ENCODE measurements at places on chromosomes 7 and 10.

- H3K27me3 ChIP-seq, result no peaks in the 10 kb centered on the region
- no peak overlapping the region for H3K27ac ChIP-seq
- no peaks in the 10 kb centered on the region for H3K4me1 ChIP-seq
- DNase-seq, result no peak
Observed at GRCh38 chr10:62904281-62904875, 88.2 kb upstream of the EGR2 start.

DNA sequence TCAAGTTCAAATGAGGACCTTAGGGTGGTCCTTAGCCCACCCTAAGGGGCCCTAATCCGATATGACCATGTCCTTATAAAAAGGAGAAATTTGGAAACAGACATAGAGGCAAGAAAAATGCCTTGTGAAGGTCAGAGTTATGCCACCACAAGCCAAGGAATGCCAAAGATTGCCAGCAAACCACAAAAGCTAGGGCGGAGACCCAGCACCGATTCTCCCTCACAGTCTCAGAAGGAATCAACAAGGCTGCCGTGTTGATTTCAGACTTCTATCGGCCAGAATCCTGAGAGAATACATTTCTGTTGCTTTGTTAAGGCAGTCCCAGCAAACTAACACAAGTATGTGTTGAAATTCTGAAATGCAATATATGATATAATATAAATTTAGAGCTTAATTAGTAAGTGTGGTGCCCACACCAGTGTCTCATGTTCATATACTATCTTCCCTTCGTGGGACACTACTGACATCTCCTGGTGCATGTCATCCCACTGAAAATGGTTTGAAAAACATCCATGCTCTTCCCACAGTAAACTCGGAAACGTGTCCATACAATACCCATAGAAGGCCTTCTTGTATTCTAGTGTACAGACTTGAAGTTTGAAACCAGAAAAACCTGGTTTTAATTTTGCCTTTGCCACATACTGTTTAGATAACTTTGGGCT, 349.0 kb downstream of the TNS3 start:
- H3K4me1 ChIP-seq, result peaks cover 2% of the 10 kb centered on the region
- no peaks in the 10 kb centered on the region for H3K36me3 ChIP-seq
- DNase-seq, result no peak
- H3K27me3 ChIP-seq, result no peaks in the 10 kb centered on the region
- no peak overlapping the region for H3K27ac ChIP-seq

DNA sequence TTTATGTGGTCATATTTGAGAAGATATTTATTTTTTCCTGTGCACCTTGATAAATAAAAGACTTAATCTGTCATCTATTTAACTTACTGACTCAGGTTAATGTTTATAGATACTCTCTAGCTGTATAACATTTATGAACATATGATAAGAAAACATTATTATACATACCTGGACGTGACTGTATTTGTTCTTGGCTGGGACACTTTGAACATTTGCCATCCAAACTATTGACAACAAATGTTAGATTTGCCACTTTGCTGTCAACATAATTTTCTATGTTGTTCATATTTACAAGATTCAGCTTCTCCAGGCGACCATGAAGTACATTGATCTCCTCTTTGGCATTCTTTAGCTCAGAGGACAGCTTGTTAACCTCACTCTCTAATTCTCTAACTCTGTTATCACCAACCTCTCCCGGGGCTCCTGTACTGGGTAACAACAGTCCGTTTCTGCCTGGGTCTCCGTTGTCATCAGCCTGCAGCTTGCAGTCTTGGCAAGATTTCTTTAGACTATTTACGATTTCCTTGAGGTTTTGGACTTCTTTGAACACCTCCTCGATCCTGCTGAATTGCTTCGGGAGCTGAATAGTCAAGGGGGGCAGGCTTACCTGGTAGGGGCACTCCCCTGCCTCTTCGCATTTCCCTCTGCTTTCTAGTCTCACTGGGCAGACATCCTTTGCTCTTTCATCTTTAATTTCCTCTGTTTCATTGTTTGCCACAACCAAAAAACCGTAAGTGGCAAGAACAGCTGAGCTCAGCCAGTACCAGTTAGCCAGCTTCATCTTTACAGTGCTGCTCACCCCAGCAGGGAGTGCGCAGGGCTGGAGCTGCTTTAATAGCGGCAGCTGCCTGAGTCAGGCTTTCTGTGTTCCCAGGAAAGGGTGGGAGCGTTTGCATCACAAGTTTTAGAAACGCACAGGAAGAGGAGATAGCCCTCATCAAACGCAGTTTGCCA, at the start of gene FGL2:
TSS of gene FGL2 (minus strand) at position 807 of the 954 bp plus-strand sequence. CDS start at position 781, 26 bp downstream.
- peak within 1 kb of the TSS; percentile 73 for H3K27ac ChIP-seq
- peaks cover 32% of the 10 kb centered on the region for H3K4me1 ChIP-seq
- no peaks in the 10 kb centered on the region for H3K36me3 ChIP-seq
- H3K4me3 ChIP-seq, result peak within 1 kb of the TSS; percentile 91
- H3K27me3 ChIP-seq, result no peaks in the 10 kb centered on the region
- peak; percentile 34 for DNase-seq

- H3K27me3 ChIP-seq, result no peaks in the 10 kb centered on the region
- no peak overlapping the region for H3K27ac ChIP-seq
- no peaks in the 10 kb centered on the region for H3K36me3 ChIP-seq
- H3K4me1 ChIP-seq, result no peaks in the 10 kb centered on the region
- H3K4me3 ChIP-seq, result no peak overlapping the region
Observed at GRCh38 chr10:111506266-111507034, 429.6 kb downstream of the ADRA2A start.

- peaks cover 5% of the 10 kb centered on the region for H3K36me3 ChIP-seq
- H3K27ac ChIP-seq, result no peak overlapping the region
- H3K4me3 ChIP-seq, result no peak overlapping the region
- H3K27me3 ChIP-seq, result no peaks in the 10 kb centered on the region
- no peak for DNase-seq
Observed at GRCh38 chr7:38831259-38831996, 77.6 kb downstream of the VPS41 start.

GRCh38 chr10:99444383-99445045, 14.1 kb upstream of the GOT1 start:
- H3K27me3 ChIP-seq, result no peaks in the 10 kb centered on the region
- H3K4me3 ChIP-seq, result no peak overlapping the region
- no peaks in the 10 kb centered on the region for H3K4me1 ChIP-seq
- DNase-seq, result no peak
- H3K36me3 ChIP-seq, result no peaks in the 10 kb centered on the region
- H3K27ac ChIP-seq, result no peak overlapping the region

DNA sequence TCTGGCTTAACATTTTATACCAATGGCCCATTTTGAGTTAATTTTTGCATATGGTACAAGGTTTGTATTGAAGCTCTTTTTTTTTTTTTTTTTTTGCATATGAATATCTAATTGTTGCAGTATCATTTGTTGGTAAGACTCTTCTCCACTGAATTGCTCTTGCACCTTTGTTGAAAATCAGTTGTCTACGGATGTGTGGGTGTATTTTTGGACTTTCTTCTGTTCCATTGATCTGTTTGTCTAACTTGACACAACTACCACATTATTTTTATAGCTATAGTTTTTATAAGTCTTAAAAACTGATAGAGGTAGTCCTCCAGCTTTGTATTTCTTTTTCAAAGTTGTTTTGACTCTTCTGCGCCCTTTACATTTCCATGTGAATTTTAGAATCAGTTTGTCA, 53.9 kb downstream of the AHCYL2 start:
- peaks cover 4% of the 10 kb centered on the region for H3K36me3 ChIP-seq
- no peak overlapping the region for H3K27ac ChIP-seq
- no peak for DNase-seq

- no peak for DNase-seq
- H3K27ac ChIP-seq, result no peak overlapping the region
- H3K4me3 ChIP-seq, result no peak overlapping the region
- no peaks in the 10 kb centered on the region for H3K36me3 ChIP-seq
Observed at GRCh38 chr7:4010923-4011656, 671.0 kb upstream of the FOXK1 start.

- H3K27me3 ChIP-seq, result peaks cover 41% of the 10 kb centered on the region
- no peak overlapping the region for H3K27ac ChIP-seq
- peaks cover 3% of the 10 kb centered on the region for H3K36me3 ChIP-seq
- H3K4me1 ChIP-seq, result peaks cover 36% of the 10 kb centered on the region
Observed at GRCh38 chr7:27101957-27102580, 414 bp downstream of the HOXA2 start.

- no peak for DNase-seq
- no peak overlapping the region for H3K27ac ChIP-seq
- H3K4me1 ChIP-seq, result no peaks in the 10 kb centered on the region
- H3K36me3 ChIP-seq, result no peaks in the 10 kb centered on the region
Observed at GRCh38 chr10:116792817-116793216, 50.5 kb upstream of the HSPA12A start.

DNA sequence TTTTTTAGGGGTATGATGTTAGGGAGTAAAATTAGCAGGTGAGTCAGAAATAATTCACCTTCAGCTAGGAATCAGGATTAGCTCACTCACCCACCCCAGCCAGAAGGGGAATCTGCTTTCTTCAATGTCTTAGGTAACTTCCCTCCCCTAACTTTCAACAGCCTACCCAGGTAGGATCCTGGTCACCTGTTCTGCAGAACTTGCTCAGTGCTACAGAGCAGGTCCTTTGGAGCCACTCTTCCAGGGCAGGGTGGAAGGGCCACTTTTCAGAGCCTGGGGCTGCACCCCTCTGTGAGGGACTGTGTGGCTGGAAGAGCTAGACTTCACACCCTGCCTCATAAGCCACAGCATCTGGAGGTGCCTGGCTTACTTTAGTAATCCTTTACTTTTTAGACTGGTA, 58.1 kb downstream of the SHH start:
- no peak for DNase-seq
- H3K36me3 ChIP-seq, result peaks cover 6% of the 10 kb centered on the region
- no peak overlapping the region for H3K27ac ChIP-seq

- H3K27me3 ChIP-seq, result no peaks in the 10 kb centered on the region
- no peak for DNase-seq
- no peak overlapping the region for H3K27ac ChIP-seq
- no peak overlapping the region for H3K4me3 ChIP-seq
- no peaks in the 10 kb centered on the region for H3K36me3 ChIP-seq
- H3K4me1 ChIP-seq, result no peaks in the 10 kb centered on the region
Observed at GRCh38 chr7:24555184-24555583, 18.1 kb upstream of the PALS2 start.

DNA sequence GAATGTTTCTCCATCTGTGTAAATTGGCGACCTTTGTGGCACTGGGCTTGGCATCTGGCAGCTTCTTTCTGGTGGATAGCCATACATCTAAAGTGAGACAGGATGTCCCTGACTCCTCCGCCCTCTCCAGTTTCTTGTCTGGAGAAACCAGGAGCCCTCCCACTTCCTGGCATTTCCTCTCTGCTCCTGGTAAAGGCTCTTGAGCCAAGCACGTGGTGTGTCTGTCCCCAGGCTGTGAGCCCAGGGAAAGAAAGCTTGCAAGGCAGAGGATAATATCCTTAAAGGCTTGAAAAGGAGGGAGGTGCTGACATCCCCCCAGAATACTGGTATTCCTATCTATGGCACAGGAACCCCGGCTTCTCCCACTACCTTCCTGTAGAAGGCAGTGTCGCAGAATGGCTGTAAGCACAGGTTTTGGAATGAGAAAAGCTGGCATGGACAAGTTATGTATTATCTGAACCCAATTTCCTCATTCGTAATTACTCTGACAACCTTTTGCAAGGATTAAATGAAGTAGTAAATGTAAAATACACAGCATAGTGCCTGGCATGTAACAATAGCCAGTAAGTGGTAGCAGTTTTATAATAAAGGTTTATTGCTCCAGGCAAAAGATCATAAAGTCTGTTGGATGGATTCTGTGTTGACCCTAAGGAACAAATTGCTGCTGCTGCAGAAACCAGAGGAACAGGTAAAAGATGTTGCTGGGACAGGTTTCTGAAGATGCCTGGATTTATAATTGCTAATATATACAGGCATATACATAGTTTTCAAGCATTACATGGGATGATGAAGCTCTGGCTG, 11.8 kb upstream of the ACSL5 start:
- H3K4me3 ChIP-seq, result no peak overlapping the region
- H3K36me3 ChIP-seq, result no peaks in the 10 kb centered on the region
- H3K27ac ChIP-seq, result no peak overlapping the region
- no peaks in the 10 kb centered on the region for H3K4me1 ChIP-seq
- DNase-seq, result no peak
- H3K27me3 ChIP-seq, result no peaks in the 10 kb centered on the region

DNA sequence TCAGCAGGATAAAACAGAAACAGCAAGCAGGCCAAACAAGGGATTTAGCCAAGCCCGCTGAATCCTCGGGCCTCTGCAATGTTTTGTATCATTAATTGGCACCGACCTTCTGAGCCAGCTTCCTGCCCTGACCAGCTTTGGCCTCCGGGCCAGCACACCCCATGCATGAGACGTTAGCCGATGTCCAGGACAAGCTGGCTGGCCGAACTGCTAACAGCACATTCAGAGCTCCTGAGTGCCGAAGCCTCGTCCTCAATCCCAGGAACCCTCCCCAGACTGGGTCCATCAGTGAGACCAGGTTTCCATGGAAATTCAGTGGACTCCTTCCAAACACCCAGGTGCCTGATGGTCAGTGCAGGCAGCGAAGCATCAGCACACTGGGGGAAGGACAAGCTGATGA, 134.3 kb upstream of the PFKP start:
- H3K4me1 ChIP-seq, result peaks cover 4% of the 10 kb centered on the region
- H3K27me3 ChIP-seq, result no peaks in the 10 kb centered on the region
- H3K36me3 ChIP-seq, result no peaks in the 10 kb centered on the region
- no peak overlapping the region for H3K4me3 ChIP-seq

DNA sequence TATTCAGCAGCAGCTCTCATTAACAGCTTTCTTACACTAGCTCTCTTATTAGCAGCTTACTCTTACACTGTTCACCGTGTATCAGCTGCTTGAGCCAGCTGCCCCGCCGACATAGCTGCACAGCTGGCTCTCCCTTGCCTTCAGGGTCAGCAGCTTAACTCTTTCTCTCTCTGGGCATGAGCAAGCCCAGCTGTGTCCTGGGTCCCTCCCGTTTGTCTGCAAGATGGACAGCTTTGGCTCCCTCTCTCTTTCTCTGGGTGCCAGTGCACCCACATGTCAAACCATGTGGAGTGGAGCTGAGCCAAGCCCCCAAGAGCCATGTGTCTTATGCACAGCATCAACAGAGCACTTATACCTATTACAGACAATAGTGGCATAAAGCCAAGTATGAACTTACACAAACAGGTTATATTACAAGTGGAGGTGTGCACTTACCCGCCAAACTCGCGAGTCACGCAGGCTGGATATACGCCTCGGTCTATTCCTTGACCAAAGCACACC, 35.7 kb upstream of the MTPAP start:
- no peaks in the 10 kb centered on the region for H3K4me1 ChIP-seq
- no peaks in the 10 kb centered on the region for H3K27me3 ChIP-seq

DNA sequence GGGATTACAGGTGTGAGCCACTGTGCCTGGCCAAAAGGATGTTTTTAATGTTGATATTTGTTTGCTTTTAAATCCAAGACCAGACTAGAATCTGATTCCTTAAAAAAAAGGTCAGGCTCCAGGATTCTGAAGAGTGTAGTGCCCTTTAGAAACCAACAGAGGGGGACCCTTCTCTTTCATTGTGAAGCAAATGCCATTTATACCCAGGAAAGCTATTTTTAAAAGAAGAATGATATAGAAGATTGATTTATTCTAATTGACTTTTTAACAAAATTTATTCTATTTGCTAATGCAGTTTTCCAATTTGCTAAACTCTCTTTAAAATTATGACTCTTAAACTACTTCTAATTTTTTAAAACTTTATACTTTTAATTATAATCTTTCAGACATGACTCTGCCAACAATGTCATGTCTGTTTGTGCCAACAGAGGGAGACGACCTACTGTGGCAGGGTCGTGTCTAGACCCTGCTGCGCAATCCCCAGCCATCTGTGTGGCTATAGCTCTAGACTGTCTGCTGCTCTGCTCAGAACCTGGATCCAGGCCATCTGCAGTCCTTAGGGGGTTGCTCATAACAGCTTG, 201.0 kb upstream of the IMMP2L start:
- no peaks in the 10 kb centered on the region for H3K36me3 ChIP-seq
- H3K4me3 ChIP-seq, result no peak overlapping the region
- no peak overlapping the region for H3K27ac ChIP-seq
- H3K4me1 ChIP-seq, result no peaks in the 10 kb centered on the region

Data from common myeloid progenitor, CD34-positive (primary cell).